Kasumi-1 (cell line): ENCODE measurements at places on chromosomes 16 and 17.
A peak's percentile ranks its signal among the peaks of the same experiment; 100 is the strongest.

- no peak for DNase-seq
Observed at GRCh38 chr17:78589885-78590284, 12.7 kb upstream of the DNAH17 start.

GRCh38 chr16:55016515-55016914 is 85.8 kb downstream of the IRX5 start:
- DNase-seq, result no peak

DNA sequence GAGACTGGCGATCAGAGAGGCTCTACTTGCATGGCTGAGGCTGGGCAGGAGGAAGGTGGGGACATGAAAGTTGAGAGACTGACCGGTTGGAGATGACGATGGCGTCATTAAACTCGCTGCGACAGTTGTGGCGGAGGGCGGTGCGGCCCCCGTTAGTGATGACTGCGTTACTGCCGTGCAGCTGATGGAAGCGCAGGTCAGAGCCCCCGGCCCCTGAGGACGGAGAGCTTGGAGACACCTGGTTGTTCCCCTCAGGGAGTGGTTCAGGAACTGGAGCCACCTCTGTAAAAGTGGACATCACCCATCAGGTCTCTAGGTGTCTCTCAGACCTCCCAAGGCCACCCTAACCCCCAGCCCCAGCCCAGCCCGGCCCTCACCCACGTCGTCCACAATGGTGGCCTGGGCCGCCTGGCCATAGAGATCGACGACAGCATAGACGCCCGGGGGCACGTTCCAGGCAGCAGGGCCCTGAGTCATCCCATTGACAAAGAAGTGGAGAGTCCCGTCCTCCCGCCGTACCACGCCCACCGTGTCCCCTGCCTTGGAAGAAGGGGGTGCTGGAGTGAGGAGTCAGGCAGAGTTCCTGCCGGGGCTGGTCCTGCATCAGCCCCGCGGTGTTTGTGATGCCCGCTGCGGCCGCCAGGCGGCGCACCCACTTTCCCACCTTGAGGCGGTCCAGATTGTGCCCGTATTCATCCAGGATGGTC is 5.3 kb downstream of the NEURL4 start:
- DNase-seq, result no peak

- DNase-seq, result no peak
Observed at GRCh38 chr17:39222866-39223834, 2.6 kb downstream of the STAC2 start.

DNA sequence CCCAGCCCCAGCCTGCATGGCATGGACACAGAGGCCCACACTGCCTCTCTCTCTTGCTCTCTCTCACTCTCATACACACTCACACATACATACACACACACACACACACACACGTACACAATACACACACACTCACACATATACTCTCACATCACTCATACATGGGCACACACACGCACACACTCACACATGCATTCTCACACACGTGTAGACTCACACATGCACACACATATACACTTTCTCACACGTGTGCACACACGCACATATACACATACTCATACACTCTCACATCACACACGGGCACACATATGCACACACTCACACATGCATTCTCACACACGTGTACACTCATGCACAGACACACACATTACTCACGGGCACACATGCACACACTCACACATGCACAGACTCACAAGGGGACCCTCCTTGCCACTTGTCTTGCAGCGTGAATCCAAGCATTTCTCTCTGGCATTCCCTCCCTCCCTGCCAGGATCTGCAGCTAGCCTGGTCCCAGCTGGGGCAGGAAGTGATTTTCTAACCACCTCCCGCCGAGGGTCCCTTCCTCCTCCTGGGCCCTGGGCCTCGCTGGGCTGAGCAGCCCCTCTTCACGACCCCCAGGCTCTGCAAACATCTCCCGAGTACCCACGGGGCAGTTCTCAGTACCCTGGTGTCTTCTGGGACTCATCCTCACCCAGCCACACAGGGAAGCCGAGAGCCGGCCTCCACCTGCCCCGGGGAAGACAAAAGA is 37.5 kb downstream of the IL21R start:
- no peak for DNase-seq

DNA sequence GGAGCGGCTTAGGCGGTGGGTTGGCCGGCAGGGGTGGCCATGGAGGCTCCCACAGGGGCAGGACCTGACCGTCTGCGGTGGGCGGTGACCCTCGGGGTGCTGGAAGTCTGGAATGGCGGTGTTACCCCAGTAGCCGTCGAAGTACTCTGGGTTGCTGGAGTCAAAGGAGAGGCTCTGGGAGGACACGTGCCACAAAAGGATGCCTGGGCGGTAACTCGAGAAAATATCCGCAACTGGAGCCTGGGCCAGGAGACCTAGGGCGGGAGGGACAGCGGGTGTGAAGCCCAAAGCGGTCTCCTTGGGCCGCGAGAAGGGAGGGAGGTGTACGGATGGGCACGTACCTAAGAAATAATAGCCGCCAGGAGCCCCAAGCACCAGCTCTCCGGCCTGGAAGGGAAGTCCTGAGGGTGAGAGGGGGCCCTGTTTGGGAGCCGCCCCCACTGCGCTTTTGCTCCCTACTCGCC is 4.6 kb downstream of the ITGA2B start:
- DNase-seq, result no peak

- no peak for DNase-seq
Observed at GRCh38 chr16:29910819-29911675, 10.8 kb downstream of the ASPHD1 start.

- DNase-seq, result no peak
Observed at GRCh38 chr16:66486199-66486772, 59.2 kb downstream of the BEAN1 start.

DNA sequence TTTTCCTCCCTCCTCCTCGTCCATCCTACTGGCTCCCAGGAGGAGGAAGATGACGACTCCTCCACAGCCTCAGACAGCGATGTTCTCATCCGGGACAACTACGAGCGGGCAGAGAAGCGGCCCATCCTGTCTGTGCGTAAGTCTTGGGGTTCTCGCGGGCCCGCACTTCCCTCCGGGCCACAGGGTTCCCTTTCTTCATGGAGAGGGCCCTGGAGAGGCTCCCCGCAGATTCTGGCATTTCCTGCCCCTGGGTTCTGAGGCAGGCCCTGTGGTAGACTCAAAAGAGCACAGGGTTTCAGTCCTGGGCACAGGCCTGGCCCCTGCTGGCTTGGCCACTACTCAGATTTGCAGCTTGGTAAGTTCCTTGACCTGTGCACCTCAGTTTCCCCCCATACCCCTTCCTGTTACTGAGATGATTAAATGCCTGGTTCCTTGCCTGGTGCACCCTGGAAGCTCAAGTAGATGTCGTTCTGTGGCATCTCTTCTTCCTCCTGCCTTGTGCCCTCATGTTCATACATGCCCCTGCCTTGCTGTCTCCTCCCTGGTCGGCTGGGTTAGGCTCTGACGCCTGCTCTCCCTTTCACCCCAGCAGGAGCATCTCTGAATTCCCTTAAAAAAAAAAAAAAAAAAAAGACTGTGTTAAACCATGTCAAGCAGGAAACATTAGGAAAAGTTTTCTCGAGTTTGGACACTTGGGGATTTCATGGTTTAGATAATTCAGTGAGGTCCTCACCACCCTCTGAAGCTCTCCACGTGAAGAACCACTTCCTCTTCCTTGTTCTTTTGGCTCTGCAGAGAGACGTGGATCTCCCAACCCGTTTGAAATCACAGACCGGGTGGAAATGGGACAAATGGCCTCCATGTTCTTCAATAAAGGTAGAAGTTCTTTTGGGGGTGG is 14.3 kb upstream of the NAT9 start:
- peak; percentile 61 for DNase-seq

- no peak for DNase-seq
Observed at GRCh38 chr17:62713086-62713881, 85.8 kb downstream of the MRC2 start.

DNA sequence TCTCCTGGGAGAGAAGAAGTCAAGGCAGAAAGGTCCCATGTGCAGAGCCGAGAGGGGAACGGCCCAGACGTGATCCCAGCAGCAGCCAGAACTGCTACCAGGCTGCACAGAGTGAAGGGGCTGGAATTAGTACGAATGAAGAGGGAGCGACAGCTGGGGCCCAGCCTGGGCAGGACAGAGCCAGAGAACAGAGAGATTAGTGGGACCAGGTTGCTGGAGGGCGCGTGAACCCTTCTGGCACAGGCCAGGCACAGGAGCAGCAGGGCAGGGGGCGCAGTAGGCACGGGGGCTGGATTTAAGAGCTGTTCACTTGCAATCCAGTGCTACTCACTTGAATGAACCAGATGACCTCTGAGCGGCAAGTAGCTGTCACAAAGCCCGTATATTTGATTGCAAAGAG is 66.9 kb downstream of the PLXDC1 start:
- DNase-seq, result no peak

GRCh38 chr16:77833921-77834634 is 45.7 kb downstream of the VAT1L start:
- DNase-seq, result no peak

- DNase-seq, result no peak
Observed at GRCh38 chr16:70391881-70392481, 45.3 kb downstream of the DDX19A start.

- DNase-seq, result no peak
Observed at GRCh38 chr17:69326377-69327059, 415 bp downstream of the ABCA5 start.

DNA sequence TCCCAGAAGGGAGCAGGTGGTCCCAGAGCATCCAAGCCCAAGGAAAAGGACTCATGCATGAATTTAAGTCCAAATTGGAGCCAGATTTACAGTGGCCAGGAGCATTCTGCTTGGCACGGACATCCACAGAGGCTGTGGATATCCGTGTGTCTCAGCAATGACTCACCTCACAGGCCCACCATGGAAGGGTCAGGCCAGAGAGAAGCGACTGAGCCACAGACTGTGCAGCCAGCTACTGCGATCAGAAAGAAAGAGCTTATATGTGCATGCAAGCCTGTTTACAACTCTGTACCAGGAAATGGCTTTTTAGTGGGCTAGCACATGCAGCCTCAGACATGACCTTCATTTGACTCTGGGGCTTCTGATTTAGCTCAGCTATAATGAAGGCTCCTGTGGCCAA is 231.0 kb downstream of the C16orf95 start:
- no peak for DNase-seq

- DNase-seq, result no peak
Observed at GRCh38 chr16:85602402-85603202, 10.5 kb upstream of the GSE1 start.

DNA sequence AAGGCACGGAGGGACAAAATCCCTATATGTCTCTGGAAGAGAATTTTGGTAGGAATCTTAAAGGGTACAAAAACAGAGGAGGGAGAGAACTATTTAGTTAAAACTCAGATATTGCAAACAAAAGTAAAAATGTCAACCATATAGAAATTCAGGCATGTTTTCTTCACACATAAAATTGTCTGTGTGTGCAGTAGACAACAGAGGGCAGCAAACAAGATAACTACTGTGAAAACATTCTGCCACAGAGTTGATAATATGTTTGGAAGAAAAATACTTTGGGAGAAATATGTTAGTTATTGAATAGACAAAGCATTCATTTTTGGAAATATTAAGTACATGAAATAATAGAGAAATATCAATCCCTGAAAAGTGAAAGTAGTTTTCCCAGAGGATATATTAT is 56.2 kb downstream of the SNX11 start:
- DNase-seq, result no peak
